Activated CD8-positive, alpha-beta memory T cell treated with anti-CD3 and anti-CD28 coated beads, Interleukin-2, amount 10 ng/mL, durations not matched to agents 7 days and 5 days (primary cell): ENCODE measurements at places on chromosomes 13 and 19.

GRCh38 chr19:15357906-15358305 lies 21.7 kb downstream of the AKAP8 start:
- DNase-seq, result no peak
- no peak overlapping the region for H3K27ac ChIP-seq
- no peaks in the 10 kb centered on the region for H3K27me3 ChIP-seq
- H3K4me3 ChIP-seq, result no peak overlapping the region
- peaks cover 25% of the 10 kb centered on the region for H3K4me1 ChIP-seq
- H3K36me3 ChIP-seq, result peaks cover 63% of the 10 kb centered on the region

GRCh38 chr19:40241125-40241808 lies 14.8 kb upstream of the CCNP start:
- H3K27ac ChIP-seq, result no peak overlapping the region
- no peak for DNase-seq
- H3K27me3 ChIP-seq, result no peaks in the 10 kb centered on the region
- H3K4me1 ChIP-seq, result no peaks in the 10 kb centered on the region
- no peak overlapping the region for H3K4me3 ChIP-seq
- H3K36me3 ChIP-seq, result peaks cover 12% of the 10 kb centered on the region

DNA sequence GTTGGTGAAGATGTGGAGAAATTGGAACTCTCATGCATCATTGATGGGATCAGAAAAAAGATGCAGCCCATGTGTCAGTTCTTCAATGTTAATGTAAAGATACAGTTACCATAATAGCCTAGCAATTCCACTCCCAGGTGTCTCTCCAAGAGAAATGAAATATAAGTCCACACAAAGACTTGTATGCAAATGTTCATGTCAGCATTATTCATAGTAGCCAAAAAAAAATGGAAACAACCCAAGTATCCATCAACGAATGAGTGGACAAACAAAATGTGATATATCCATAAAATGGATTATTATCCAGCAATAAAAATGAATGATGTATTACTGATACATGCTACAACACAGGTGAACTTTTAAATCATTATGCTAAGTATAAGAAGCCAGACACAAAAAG lies 38.7 kb downstream of the CCDC70 start:
- H3K27me3 ChIP-seq, result peaks cover 26% of the 10 kb centered on the region
- no peak overlapping the region for H3K27ac ChIP-seq
- DNase-seq, result no peak
- no peaks in the 10 kb centered on the region for H3K36me3 ChIP-seq

DNA sequence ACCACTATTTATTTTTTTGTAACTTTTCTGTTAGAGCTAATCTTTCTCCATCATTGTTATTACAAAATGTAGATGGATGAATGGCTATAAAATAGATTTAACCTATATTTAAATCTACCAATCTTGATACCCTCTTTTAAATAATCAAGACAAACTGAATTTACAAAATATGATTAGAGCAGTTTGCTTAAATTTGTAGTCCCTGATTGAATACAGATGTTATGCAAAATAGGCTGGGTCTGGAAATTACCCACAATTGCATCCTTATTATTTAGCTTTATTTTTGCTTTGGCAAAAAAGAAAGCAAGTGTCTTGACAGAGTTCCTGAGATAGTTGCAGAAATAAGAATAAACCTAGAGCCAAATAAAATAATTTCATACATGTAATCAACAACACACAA lies 352.8 kb downstream of the KLF12 start:
- no peaks in the 10 kb centered on the region for H3K4me1 ChIP-seq
- H3K27me3 ChIP-seq, result no peaks in the 10 kb centered on the region
- H3K4me3 ChIP-seq, result no peak overlapping the region
- H3K36me3 ChIP-seq, result peaks cover 17% of the 10 kb centered on the region
- H3K27ac ChIP-seq, result no peak overlapping the region
- DNase-seq, result no peak

DNA sequence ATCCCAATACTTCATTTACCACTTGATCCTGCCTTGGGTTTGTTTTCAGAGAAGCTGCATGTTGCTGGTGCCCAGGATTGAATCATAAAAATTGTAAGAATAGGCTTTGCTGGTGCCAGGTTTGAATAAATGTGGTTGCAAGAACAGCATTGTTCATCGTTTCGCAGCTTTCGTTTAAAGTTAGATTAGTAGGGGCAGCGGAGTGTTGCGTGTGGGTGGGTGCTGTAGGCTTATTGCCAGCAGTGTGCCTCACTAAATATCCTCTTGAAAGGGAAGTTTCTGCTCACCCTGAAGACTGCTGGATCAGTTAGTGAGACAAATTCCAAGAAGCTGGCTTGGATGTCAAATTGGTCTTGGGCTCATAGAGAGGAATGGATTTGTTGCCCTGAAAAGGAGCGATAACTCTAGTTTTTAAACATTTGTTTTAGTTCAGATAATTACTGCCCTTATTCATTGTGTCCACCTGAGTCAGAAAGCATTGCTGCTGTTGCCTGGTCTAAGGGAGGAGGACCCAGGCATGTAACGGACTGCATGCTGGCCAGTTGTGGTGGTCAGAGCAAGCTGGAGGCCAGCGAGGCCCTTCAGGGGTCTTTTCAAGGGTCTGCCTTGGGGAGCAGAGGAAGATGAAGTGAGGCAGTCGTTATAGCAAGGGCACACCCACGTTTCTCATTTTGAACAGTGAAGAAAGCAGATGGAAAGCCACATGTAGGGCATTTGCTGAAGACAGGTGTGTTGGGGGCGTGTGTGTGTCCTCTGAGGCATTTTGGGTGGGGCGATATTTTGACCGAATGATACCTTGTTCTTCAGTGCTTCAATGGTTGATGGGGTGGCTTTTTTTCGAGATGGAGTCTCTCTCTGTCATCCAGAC lies 8.5 kb downstream of the ILF3 start:
- H3K36me3 ChIP-seq, result peaks cover 25% of the 10 kb centered on the region
- H3K27me3 ChIP-seq, result no peaks in the 10 kb centered on the region
- no peak for DNase-seq
- peak overlapping the region; percentile 61 for H3K27ac ChIP-seq

GRCh38 chr13:99895444-99896368 lies 75.9 kb downstream of the ZIC5 start:
- peaks cover 20% of the 10 kb centered on the region for H3K4me1 ChIP-seq
- DNase-seq, result no peak
- H3K4me3 ChIP-seq, result peak overlapping the region; percentile 74

DNA sequence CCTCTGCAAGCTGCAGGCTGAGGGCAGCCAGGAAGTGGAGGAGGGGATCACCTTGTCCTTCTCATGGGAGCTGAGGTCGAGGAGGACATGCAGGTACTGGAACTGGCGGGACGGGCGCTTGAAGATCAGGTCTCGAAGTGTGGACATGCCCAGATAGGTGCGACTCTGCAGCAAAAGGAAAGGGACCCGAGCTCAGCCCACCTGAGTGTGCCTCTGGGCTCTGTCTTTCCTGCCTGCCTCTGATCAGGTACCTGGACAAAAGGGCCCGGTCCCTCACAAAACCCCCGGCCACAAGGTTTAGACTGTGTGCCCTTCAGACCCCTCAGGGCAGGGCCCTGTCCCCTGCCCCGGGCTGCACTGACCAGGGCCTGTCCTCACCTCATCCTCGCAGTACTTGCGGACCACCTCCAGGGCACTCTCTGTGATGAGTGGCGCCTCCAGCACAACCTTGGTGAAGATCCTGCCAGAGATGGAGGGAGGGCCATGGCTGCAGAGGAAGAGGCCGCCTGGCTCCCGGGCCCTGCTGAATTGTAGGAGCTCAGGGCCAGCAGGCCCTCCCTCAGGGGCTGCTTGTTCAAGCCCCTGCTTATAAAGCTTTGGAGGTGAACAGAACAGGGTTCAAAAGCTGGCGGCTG lies 12.5 kb upstream of the RSPH6A start:
- no peak overlapping the region for H3K27ac ChIP-seq
- peaks cover 30% of the 10 kb centered on the region for H3K36me3 ChIP-seq

GRCh38 chr13:50842990-50843256 lies 569 bp downstream of the DLEU7 start:
- peaks cover 5% of the 10 kb centered on the region for H3K36me3 ChIP-seq
- peaks cover 6% of the 10 kb centered on the region for H3K27me3 ChIP-seq
- DNase-seq, result no peak
- no peak overlapping the region for H3K4me3 ChIP-seq

DNA sequence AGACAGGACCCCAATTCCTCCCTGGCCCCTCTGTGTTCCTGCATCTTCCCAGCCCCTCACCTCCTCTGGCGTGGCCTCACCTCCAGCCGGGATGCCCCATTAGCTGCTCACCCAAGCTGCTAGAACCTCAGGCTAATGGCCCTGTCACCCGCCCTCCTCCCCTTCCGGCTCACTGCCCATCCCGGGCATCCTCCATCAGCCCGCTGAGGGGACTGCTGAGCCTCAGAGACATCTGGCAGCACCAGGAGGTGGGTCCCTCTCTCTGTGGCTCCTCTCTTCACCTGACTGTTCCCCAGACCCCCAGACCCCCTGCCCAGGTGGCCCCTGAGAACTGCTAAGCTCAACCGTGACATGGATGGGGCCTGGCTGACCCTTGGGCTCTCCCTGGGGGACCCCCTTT lies 2.9 kb downstream of the FFAR1 start:
- H3K27ac ChIP-seq, result no peak overlapping the region
- H3K4me3 ChIP-seq, result no peak overlapping the region
- peaks cover 40% of the 10 kb centered on the region for H3K4me1 ChIP-seq
- no peak for DNase-seq
- H3K27me3 ChIP-seq, result peaks cover 44% of the 10 kb centered on the region

- H3K4me3 ChIP-seq, result no peak overlapping the region
- no peaks in the 10 kb centered on the region for H3K36me3 ChIP-seq
- H3K27me3 ChIP-seq, result no peaks in the 10 kb centered on the region
- DNase-seq, result no peak
- H3K27ac ChIP-seq, result no peak overlapping the region
- H3K4me1 ChIP-seq, result no peaks in the 10 kb centered on the region
Observed at GRCh38 chr13:102177431-102177830, 224.4 kb downstream of the FGF14 start.

GRCh38 chr13:52644108-52644507 lies 1.9 kb downstream of the HNRNPA1L2 start:
- no peaks in the 10 kb centered on the region for H3K27me3 ChIP-seq
- no peak overlapping the region for H3K27ac ChIP-seq
- no peak overlapping the region for H3K4me3 ChIP-seq
- H3K36me3 ChIP-seq, result peaks cover 32% of the 10 kb centered on the region
- peaks cover 6% of the 10 kb centered on the region for H3K4me1 ChIP-seq

- H3K4me3 ChIP-seq, result no peak overlapping the region
- no peaks in the 10 kb centered on the region for H3K36me3 ChIP-seq
- no peak for DNase-seq
Observed at GRCh38 chr13:33445024-33445423, 159.5 kb upstream of the STARD13 start.

- H3K4me3 ChIP-seq, result no peak overlapping the region
- no peak overlapping the region for H3K27ac ChIP-seq
- no peaks in the 10 kb centered on the region for H3K4me1 ChIP-seq
- H3K27me3 ChIP-seq, result peaks cover 15% of the 10 kb centered on the region
- DNase-seq, result no peak
Observed at GRCh38 chr13:75469047-75469446, 12.9 kb downstream of the TBC1D4 start.

GRCh38 chr13:99834246-99834645 lies 137.3 kb downstream of the ZIC5 start:
- H3K4me3 ChIP-seq, result no peak overlapping the region
- no peaks in the 10 kb centered on the region for H3K4me1 ChIP-seq
- no peaks in the 10 kb centered on the region for H3K36me3 ChIP-seq
- no peak for DNase-seq
- peaks cover 5% of the 10 kb centered on the region for H3K27me3 ChIP-seq
- H3K27ac ChIP-seq, result no peak overlapping the region

DNA sequence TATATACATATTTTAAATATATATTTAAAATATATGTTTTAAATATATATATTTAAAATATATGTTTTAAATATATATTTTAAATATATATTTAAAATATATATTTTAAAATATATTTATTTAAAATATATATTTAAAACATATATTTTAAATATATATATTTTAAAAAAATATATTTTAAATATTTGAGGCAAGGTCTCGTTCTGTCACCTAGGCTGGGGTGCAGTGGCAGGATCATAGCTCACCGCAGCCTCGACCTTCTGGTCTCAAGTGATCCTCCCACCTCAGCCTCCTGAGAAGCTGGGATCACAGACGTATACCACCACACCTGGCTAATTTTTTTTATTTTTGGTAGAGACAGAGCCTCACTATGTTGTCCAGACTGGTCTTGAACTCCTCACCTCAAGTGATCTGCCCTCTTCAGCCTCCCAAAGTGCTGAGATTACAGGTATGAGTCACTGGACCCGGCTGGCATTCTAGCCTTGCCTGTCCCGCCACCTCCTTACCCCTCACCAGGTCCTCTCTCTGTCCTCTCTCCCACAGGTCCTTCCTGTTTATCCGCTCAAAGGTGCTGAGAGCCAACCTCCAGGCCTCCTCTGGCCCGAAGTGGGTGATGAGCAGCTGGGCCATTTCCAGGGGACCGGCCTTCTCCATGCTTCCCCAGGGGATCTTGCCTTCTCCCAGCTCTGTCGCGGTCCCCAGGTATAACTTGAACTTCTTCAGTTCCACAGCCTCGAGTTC lies 564 bp downstream of the NLRP12 start:
- no peaks in the 10 kb centered on the region for H3K36me3 ChIP-seq
- H3K27me3 ChIP-seq, result peaks cover 15% of the 10 kb centered on the region
- no peak for DNase-seq
- peaks cover 2% of the 10 kb centered on the region for H3K4me1 ChIP-seq
- no peak overlapping the region for H3K27ac ChIP-seq

GRCh38 chr13:20525601-20526544 lies at the start of gene CRYL1:
CRYL1 (minus strand) TSS chr13:20525857; CDS start chr13:20525794, 63 bp downstream.
- peak within 1 kb of the TSS; percentile 80 for H3K4me3 ChIP-seq
- peaks cover 3% of the 10 kb centered on the region for H3K36me3 ChIP-seq
- H3K4me1 ChIP-seq, result peaks cover 28% of the 10 kb centered on the region
- H3K27ac ChIP-seq, result peak within 1 kb of the TSS; percentile 87
- H3K27me3 ChIP-seq, result no peaks in the 10 kb centered on the region

GRCh38 chr13:20702530-20702914 lies 977 bp upstream of the IL17D start:
- DNase-seq, result no peak
- peaks cover 11% of the 10 kb centered on the region for H3K4me1 ChIP-seq
- H3K27me3 ChIP-seq, result peaks cover 30% of the 10 kb centered on the region
- no peaks in the 10 kb centered on the region for H3K36me3 ChIP-seq
- peak overlapping the region; percentile 80 for H3K4me3 ChIP-seq

DNA sequence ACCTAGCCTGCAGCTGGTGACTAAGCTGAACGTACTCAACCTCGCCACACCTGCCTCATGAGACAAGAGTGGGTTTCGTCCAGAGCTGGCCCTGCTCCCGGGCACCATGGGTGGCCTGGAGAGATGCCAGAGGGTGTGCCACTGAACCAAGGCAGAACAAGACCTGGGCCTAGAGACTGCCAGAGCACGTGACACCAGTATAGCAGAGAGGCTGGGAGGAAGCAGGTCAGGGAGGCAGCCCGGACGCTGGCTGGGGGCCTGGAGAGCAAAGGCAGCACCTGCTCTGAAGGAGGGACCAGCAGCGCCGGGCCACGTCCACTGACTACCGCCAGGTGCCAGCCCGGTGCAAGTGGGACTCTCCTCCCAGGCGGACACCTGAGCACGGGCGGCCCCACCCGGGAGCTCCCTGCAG lies 7.3 kb upstream of the C13orf46 start:
- H3K4me3 ChIP-seq, result no peak overlapping the region
- H3K27me3 ChIP-seq, result no peaks in the 10 kb centered on the region
- peaks cover 19% of the 10 kb centered on the region for H3K36me3 ChIP-seq
- DNase-seq, result no peak

GRCh38 chr19:18975869-18976268 lies 34.9 kb upstream of the HOMER3 start:
- H3K4me3 ChIP-seq, result no peak overlapping the region
- H3K27me3 ChIP-seq, result peaks cover 7% of the 10 kb centered on the region
- no peak for DNase-seq
